ENCODE measurements at places on chromosomes 1 and 21.

DNA sequence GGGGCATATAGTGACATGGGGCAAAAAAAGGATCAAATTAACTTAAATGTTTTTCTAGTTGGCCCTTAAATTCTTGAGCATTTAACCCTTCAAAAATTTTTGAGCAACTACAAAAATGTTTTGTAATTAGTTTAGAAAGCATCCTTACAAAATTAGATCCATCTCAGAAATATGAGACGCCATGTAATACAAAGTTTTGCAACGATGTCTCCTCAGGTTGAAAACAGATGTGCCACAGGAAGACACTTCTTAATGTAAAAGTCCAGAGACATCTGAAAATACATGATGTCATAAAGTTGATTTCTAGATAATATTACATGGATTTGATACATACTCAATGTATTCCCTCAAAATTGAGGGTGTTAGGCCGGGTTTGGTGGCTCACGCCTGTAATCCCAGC lies 37.5 kb downstream of the CD46 start:
- no peak for DNase-seq

- no peak for DNase-seq
Observed at GRCh38 chr1:22111620-22112019, 31.3 kb downstream of the WNT4 start.

DNA sequence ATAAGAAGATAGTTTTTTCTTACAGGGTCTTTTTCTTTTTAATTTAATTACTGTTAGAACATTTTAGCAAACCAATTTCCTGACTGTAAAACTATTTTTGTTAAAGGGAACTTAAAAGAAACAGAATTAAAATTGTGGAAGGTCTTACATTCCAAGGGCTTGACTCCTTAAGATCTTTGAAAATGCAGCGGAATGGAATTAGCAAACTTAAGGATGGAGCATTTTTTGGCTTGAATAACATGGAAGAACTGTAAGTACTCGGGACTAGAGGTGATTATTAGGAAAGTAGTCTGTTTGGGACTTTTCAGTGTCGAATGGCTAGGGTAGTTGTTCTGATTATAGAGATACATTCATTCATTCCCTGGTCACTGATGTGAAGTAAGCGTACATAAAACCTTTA lies 21.5 kb downstream of the LRIG2 start:
- no peak for DNase-seq

DNA sequence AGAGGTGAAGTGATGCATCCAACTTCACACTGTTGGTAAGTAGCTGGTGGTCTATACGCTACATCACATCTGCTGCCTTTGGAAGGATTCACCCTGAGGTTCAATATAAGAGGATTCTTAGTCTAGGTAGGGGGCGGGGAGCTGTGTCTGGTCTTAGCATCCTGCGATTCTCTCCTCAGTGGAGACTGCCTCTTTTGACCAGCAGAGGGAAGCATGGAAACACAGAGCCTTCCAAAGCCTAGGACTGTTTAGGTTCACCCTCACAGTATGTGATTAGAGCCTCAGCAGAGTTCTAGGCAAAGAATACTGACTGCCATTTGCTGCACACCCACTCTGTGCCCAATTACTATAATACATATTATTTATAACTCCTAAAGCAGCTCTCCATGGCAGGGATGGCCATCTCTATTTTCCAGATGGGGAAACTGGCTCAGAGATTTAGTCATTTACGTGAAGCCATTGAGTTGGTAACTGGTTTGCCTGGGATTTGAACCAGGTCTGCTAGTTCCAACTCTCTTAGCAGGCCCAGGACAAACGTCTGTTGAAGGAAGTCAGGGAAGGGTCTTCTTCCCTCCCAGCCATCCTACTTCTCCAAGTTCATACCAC lies 28.9 kb upstream of the EFCAB14 start:
- peak; percentile 46 for DNase-seq

GRCh38 chr21:25557180-25557579 lies 50.1 kb downstream of the MRPL39 start:
- peak; percentile 3 for DNase-seq

DNA sequence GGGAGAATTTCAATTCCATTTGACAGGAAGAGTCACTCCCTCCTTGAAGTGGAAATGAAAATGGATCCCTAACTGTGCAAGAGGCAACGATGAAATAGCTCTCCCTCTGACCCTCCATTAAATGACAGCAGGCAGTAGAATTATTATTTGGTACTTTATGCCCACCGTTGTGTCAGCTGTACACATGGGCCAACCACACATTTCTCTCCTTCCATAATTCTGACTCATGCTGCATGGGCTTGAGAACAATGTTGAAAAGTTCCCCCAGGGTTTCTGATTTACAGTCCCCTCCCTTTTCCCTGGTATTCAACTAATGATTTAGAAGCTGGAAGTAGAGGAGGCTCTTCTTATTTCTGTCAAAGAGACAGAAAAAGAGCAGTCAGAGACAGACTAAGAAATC lies 103.5 kb downstream of the RGS7 start:
- no peak for DNase-seq

GRCh38 chr1:67691712-67692111 lies 6.7 kb downstream of the GADD45A start:
- no peak for DNase-seq

DNA sequence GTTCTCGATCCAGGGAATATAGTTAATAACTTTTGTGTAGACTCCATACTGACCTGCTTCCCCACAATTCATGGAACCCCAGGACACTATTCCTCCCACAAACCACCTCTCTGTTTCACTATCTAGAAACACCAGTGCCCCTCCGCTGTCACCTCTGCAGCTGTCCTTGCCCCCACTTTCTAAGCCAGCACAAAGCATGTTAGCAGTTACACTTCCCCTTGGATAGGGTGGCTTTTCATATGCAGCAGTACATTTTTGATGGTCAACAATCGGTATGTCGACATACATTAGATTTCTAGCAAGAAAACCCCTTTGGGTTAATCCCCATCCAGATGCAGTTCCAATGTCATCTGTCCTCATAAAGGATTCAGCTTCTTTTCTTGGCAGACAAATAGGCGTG lies 14.4 kb downstream of the TARDBP start:
- no peak for DNase-seq

DNA sequence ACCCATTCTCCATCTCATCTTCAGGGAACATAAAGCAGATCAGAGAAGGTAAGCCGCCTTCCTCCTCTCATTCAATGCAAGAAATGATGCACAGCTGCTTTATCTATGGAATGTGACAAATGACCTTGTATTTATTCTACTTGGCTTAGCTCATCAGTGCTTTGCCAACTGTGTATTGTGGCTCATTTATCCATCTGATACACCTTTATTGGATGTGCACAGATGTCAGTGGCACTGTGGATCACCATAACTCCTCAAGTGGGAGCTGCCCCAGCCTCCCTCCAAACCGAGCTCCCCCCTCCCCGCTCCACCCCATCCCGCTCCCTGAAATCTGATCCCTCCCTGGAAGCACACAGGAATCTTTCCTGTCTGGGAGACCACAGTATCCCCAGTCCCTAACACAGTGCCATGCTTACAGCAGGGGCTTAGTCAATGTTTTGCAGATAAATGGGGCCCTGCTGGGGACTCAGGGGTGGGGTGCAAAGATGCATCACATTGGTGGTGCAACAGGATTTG lies 156.0 kb upstream of the RAB4A start:
- no peak for DNase-seq

GRCh38 chr1:211118407-211119102 lies 15.4 kb downstream of the KCNH1 start:
- no peak for DNase-seq

GRCh38 chr1:37002898-37003297 lies 31.4 kb downstream of the GRIK3 start:
- no peak for DNase-seq

GRCh38 chr1:153945131-153945794 lies 1.3 kb downstream of the DENND4B start:
- peak; percentile 94 for DNase-seq

- no peak for DNase-seq
Observed at GRCh38 chr1:170685166-170685565, 21.2 kb downstream of the PRRX1 start.

GRCh38 chr1:33738976-33739375 lies 124.9 kb upstream of the HMGB4 start:
- DNase-seq = no peak

DNA sequence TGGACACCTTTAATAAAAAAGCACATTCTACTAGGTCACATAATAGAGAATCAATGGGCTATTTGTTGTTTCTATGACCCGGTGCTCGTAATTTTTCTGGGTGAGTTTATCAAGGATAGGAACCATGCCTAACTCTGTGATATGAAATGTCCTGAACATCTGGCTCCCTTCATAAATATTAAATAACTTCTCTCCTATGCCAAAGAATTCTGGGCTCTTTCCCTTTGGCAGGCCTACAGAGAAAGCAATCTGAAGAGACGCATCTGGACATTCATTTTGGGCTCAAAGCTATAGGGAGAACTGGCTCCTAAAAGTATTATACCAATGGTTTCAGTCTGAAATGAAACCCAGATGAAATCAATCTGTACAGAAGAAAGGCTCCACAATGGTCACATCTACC lies 38.8 kb upstream of the ANGPTL7 start:
- no peak for DNase-seq

- DNase-seq = no peak
Observed at GRCh38 chr1:226104671-226105121, 42.2 kb downstream of the H3-3A start.

DNA sequence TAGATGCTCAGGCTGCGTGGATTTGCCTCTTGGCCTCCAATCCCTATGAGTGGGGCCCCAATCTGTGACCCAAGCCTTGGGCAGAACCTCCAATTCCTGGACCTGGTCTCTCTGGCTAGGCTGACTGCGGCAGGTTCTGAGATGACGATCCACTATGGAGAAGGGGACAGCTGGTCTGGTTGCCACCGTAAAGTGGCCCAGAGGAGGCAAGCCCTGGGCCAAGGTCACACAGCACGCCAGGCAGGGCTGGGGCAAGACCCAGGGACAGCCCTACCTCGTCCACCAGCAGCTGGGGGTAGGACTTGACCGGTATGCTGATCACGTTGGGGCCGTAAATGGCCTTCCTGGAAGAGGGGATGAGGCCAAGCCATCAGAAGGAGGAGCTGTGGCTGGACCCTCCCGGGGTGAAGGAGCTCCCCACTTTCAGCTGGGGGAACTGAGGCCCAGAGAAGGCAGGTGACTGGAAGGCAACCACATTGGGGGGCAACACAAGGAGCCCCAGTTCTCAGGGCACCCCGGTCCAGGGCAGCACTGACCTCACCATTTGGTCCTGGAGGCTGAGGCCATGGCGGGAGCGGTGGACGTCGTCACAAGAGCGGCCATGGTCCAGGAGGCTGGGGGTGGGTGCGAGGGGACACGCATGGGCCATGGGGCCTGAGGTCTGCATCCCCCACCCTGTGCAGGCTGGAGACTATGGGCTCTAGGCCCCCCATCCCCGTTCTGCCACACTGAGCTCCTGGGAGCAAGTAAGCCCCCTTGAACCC lies 9.8 kb downstream of the ATP13A2 start:
- no peak for DNase-seq

GRCh38 chr21:29130270-29130969 lies at the start of gene MAP3K7CL:
MAP3K7CL (plus strand) TSS chr21:29130644; CDS start chr21:29133345, 2,701 bp downstream.
- no peak for DNase-seq

- DNase-seq = no peak
Observed at GRCh38 chr21:15493646-15494045, 236.1 kb upstream of the USP25 start.

GRCh38 chr1:165610866-165611265 lies 20.2 kb upstream of the MGST3 start:
- no peak for DNase-seq

DNA sequence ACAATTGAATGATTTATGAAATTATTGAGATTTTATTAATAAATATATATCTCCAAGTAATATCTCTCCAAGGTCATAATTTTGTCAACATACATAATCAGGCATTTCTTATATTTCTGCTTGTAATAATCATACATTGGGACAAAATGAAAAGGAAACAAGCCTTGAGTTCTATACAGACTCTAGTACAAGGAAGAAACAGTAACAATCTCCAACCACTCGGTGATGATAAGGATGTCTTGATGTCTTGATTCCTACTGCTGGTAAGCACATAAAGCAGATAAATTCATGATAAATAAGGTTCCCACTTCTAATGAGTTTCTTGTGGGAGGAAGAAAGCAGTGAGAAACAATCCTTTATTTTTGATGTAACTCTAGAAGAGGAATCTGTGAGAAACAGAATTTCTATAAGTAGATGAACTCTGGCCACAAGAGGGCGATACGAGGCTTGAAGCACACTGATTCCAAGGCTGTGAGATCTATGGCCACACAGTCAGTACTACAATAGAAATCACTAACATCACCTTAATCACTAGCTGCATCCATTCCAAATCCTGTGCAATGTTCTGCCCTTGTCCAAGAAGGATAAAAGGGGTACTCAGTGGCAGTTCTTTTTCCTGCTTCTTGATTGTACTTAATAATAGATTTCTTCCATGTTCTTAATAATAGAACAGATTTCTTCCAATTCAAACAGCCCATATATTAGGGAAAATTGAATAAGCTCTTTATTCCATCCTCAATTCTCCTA lies 41.4 kb upstream of the LRRC8B start:
- DNase-seq = peak; percentile 88

DNA sequence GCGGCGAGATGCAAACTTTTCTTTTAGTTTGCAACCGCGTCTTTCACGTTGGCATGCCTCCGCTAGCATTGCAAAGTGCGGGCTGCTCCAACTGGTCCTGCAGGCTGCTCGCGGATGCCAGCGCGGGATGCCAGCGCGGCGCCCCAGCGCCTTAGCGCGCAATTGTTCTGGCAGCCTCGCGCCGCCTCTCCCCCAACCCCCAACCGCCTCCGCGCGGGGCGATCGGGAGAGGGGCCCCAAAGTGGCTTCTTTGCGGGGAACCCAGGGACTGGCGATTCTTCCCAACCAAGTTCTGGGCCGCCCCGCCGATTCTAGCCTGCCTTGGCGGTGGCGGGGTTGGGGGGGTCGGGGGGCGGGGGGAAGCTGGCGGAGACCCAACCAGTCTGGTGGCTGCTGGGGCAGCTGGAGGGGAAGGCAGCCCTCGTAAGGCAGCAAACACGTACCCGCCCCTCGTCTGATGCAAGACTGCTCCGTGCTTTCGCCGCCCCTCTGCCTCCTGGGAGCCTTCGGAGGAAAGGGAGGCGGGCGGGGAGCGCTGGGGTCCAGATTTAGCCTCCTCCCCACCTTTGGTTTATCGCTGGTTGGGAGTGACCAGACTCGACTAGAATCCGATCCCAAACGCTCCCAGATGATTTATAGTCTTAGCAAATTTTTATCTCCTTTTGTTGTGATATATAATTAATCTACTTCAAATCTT lies 756 bp downstream of the PHGDH start:
- peak; percentile 93 for DNase-seq

DNA sequence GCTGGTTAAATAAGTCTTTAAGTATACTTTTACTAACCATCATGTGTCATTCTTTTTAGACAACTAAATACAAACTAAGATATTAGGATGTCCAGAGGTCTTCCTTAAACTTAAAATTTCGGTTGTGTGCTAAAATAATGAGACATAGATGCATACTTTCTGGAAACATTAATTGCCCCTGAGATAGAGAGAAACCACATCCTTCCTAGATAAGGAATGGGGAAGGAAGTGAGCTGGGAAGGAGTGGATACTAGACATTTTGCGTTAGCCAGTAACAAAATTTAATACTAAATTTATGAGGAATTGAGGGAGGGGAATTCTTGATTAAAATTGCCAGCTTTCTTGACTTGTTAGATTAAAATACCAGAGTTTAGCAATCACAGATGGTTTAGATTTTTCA lies 37.1 kb upstream of the PTGS2 start:
- no peak for DNase-seq
